ENCODE measurements at places on chromosomes 12 and 14.

DNA sequence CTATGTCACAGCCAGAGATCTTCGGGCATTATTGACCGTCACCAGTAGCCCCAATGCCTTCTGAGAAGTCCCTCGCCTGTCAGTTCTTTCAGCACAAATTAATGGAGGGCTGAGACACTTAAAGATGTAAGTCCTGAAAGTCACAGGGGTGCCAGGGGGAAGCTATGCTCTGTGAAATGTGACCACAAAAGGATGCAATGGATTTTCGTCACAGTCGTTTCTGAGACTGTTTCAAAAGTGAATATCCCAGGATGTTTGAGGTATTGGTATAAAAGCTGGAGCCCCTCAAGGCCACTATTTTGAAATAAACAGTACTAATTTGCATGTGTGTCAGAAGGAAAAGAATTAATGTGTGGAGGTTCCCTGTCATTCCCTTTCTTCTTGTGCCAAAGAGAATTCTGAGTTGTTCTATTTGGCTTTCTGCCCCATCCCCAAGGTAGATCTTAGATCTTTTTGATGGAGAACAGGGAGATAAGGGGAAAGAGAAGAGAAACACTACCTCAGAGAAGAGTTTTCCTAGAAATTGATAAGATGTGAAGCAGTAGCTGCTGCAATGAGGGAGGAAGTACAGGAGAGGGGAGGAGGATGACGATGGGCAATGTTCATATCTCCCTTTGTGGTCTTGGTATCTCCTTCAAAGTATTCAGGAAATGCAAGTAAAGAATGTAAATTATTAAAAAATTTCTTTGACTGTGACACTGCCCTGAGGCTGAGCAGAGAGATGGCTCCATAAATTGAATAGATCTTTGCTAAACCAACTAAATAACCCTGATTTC, 101.8 kb upstream of the NAP1L1 start:
- DNase-seq: no peak

- DNase-seq: no peak
Observed at GRCh38 chr14:94375552-94376107, 12.8 kb downstream of the SERPINA1 start.

DNA sequence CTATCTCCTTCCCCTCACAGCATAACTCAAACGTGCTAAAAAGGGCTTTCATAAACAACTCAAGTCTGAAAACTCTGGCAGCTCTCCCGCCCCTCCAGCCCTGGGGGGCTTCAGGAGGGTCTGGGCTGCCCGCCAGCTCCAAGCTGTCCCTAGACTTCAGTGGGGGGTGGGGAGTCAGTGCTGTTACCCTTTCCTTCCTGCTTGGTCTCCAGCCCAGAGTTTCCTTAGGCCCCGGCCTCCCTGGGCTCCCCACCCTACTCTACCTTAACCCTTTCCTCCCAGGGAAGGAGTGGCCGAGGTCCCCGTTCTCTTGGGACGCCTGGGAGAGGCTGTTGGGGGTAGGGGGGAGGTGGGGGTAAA, 530 bp upstream of the NYNRIN start:
- no peak for DNase-seq

DNA sequence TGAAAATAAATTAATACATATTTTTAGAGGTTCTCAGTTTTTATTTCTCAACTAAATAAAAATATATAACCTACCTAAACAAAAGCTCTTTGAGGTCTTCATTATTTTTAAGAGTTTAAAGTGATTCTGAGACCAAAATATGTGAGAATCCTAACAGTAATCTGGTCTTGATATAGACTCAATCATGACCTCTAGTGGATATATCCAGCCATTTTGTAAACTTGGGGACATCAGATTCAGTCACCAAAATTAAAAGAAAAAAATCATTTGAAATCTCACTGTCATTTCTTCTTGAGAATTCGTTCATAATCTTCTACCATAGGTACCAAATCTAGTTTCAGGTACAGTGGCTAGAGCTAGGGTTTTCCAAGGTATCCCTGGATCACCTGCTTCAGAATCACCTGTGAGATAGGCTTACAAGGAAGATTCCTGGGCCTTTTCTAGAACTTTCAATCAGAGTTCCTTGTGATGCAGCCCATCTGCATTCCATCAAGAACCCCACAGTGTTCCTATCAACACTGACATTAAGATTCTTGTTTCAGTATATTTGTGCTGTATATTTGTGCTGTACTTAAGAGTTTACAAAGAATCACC, 214.9 kb downstream of the ADAMTS20 start:
- no peak for DNase-seq

DNA sequence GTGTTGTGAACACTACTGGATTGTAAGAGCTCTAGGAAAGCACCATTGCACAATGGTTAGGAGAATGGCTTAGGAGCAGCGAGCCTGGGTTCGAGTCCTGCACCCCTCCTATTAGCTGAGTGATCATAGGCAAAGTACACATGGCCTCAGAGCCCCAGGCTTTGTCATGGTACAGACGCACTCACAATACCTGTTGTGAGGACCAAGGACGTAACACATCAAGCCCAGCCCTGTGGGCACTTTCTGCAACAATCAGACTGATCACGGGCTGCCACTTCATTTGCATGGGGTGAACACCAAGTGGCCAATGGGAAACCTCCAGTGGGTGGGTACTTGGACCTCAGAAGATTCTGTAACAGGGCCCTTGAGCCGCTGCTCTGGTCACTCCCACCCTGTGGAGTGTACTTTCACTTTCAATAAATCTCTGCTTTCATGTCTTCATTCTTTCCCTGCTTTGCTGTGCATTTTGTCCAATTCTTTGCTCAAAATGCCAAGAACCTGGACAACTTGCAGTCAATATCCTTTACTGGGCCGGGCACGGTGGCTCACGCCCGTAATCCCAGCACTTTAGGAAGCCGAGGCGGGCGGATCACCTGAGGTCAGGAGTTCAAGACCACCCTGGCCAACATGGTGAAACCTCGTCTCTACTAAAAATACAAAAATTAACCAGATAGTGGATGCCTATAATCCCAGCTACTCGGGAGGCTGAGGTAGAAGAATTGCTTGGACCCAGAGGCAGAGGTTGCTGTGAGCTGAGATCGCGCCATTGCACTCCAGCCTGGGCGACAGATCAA, 28.2 kb downstream of the GLRX5 start:
- no peak for DNase-seq

- no peak for DNase-seq
Observed at GRCh38 chr12:116393255-116393654, 115.8 kb upstream of the MED13L start.

GRCh38 chr12:77131977-77132490, 66.7 kb upstream of the E2F7 start:
- no peak for DNase-seq

DNA sequence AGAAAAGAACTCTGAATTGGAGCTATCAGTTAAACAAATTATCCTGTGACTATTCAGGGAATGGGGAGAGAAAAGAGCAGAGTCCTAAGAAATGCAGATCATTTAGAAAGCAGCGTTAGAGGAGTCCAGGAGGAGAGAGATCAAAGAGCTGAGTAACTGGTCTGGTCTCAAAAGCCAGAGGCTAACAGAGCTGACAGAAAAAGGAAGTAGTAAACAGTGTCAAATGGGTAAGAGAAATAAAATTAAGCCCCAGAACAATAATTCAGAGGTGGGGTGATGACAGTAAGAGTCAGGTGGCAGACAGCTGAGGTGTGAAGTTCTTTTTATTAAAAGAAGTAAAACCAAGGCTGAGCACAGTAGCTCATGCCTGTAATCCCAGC, 19.3 kb downstream of the GXYLT1 start:
- no peak for DNase-seq

DNA sequence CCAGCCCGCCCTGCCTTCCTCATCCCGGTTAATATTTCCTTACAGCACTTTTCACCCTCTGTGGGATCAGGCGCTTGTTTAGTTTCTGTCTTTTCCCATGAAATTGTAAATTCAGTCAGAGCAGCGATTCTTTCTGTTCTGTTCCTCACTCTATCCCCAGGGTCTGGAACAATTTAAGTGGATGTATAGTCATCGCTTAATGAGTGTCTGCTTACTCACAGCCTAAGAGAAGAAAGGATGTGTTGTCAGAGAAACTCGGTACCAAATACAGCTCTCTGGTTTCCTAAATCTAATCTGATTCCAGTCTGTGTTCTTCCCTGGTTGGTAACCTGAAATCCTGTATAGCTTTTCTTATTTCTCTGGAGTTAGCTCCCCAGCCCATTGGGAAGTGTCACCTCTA, 44.9 kb downstream of the FOS start:
- DNase-seq: no peak

DNA sequence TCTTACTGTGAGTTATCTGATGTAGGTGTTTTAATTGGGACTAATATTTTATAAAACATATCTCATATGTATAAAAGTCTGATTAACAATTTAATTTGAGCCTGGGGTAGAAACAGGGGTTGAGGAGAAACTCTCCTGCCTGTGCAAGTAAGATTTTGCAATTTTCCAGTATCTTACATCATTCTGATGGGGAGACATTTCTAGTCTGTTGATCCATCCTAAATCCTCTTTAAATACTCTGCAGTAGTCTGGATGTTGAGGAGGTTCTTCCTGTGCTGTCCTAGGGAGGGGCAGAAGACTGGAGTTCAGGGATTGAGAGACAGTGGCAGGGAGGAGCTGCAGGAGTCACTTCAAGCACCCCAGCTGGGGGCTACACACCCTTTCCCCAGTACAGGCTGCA, 287.8 kb downstream of the ADGRD1 start:
- no peak for DNase-seq

GRCh38 chr12:57609781-57610553, 1.3 kb upstream of the ARHGEF25 start:
- no peak for DNase-seq

DNA sequence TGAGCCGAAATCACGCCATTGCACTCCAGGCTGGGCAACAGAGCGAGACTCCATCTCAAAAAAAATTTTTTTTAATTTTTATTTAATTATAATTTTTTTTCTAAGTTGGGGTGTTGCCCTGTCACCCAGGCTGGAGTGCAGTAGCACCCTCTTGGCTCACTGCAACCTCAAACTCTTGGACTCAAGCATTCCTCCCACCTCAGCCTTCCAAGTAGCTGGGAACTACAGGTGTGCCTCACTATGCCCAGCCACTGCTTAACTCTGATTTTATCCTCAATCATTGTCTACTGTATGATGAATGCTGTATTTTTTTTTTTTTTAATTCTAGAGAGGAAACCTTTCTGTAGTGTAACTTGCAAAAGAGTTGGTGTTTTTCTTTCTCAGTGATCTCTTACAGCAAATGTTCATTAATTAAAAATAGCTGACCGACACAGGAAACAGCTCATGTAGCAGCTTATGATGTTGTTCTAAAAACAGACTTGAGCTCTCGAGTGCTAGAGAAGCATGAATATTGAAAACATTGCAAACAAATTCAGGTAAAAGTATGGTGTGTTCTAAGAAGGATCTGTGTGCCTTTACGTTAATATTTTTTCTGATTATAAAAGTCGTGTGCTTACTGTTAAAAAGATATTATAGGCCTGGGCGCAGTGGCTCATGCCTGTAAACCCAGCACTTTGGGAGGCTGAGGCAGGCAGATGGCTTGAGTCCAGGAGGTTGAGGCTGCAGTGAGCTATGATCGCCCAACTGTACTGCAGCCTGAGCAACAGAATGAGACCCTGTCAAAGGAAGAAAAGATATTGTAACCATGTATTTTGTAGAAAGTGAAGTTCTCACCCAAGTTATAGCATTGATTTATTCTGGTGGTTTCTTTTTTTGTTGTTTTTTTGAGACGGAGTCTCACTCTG, 68.9 kb downstream of the FGD4 start:
- no peak for DNase-seq

DNA sequence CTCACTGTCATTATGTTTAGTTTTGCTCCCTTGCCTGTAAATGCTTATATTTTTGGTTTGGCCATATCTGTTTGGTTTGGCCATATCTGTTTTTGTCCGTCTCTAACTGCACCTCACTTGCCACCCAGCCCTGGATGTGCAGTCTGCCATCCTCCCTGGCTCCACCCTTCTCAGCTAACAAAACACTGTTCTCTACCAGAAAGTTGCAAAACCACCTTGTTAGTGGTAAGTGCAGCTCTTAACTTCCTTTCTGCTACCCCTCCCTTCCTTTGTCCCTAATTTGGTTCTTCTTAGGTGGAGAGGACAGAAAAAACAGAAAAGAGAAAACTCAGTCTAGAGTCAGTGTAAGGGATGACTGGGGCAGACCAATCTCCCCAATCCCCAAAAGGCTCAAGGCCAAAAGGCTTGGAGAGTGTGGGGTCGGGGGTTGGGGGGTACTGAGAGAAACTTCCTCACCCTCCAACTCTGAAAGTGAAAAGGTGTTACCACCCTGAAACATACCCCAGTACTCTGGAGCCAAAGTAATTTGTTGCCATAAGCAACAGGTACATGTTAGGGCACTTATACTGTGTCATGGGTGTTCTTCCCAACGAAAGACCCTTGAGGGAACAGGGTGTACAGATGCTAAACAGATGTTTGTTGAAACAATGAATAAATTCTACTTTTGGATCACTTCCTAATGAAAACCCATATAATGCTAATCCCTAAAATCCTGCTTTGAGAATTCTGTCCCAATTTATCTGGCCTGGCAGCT, 5.0 kb downstream of the BIN2 start:
- DNase-seq: no peak

DNA sequence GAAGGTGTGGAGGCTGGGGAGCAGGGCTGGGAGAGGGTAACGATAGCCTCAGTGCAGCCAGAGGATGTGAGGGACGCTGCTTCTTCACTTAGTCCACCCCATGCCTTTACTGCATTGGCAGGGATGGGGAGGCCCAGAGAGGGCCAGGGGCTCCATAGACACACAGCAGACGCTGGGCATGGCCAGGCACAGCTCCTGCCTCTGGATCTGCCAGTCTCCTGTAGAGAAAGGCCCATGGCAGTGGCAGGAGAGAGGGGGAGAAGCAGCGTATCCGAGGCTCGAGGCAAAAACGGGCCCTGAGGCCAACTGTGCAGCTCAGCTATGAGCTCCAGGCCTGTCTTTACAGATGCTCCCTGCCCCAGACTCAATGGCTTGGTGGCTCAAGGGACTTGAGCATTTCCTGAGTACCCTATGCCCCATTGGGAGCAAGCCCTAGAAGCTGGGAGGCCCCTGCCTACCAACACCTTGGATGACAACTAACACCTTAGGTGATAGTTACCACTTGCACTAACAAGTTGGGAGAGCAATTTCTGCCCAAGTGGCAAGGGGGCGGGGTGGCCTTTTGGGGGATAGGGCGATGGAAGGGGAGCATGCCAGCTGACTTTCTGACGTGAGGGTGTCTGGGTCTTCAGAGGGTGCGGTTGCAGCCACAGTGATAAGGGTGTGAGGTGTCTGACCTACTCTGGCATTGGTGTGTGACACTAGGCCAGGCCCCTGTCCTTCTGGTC, 5.0 kb upstream of the LBHD2 start:
- DNase-seq: no peak

GRCh38 chr14:39015360-39015961, 87.6 kb downstream of the SEC23A start:
- DNase-seq: no peak

DNA sequence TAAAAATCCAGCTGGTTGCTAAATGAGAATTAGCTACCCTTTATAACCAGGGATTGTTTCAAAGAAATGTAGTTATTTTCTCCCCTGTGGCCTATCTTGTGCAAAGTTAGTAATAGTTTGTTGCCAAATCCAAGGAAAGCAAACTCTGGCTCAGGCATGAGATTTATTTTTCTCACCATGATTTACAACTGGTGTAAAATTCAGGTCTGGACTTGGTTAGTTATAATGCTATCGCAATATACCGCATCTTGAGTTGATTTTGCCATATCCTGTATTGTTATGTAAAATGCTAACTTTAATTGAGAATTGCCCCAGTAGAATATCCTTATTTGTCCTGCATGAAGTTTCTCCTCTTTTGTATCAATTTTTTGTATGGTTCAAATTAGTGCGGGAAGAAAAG, 135.5 kb downstream of the CRADD start:
- no peak for DNase-seq

GRCh38 chr12:67885375-67886169, 103.7 kb upstream of the IFNG-AS1 start:
- DNase-seq: no peak

- DNase-seq: no peak
Observed at GRCh38 chr12:14643251-14643650, 53.1 kb downstream of the GUCY2C start.
